Stimulated activated CD4-positive, alpha-beta T cell treated with anti-CD3 and anti-CD28 coated beads, Interleukin-4, amount 100 ng/mL, for 1 hour (primary cell): ENCODE measurements at places on chromosomes 11 and 22.

DNA sequence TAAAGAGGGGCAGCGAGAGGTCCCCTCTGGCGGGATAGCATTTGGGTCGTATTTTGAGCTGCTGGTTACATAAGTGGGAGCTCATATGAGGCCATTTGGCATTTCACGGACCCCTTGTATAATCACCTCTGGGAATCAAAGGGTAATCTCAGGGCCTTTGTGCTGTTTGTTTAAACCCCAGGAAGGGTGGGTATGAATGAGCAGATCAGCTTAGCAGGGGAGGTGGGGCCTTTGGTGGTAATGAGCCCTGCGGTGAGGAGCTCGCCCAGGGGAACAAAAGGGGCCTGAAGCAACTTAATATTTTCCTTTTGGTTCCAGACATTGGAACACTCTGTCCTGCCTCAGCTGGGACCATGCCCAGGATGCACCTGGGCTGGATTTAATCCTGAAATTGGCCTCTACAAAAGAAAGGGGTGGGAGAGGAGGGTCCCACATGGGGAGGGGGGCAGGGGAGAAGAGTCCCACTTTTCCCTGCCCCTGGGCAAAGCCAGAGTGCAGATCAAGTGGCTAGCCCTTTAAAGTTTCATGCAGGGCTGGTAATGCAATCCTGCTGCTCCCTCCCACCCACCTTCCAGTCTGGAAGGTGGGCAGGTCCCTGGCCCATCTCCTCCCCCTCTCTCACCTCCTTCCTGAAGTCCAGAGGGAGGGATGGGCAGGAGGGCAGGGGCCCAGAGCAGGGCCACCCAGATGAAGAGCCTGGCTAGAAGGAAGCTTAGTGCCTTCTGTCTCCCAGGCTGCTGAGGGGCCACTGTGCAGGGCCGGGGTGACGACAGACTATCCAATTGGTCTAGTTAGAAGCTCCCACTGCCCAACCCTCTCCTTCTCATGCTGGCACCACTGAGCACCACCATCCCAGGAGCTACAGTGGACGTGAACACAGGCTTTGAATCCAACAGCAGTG lies 10.5 kb downstream of the TSKU start:
- no peak for DNase-seq

GRCh38 chr11:123302751-123303195 lies 107.7 kb upstream of the CLMP start:
- DNase-seq, result peak; percentile 21

DNA sequence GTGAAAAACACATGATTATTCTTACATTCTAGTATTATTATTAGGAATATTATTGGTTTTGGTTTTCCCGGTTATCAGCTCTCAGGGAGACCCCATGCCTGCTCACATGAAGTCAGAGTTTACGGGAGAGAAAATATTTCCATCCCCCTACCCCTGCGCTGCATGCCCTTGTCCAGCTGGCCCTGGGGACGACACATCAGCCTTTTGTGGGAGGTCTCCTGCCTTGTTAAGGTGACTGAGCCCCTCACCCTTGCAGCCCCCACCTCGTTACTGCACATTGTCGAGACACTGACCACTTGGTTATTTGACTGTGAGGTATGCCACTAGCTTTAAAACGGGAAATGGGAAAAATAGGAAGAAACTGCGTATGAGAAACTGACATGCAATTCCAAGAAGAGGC lies 63.0 kb downstream of the PARVG start:
- no peak for DNase-seq

DNA sequence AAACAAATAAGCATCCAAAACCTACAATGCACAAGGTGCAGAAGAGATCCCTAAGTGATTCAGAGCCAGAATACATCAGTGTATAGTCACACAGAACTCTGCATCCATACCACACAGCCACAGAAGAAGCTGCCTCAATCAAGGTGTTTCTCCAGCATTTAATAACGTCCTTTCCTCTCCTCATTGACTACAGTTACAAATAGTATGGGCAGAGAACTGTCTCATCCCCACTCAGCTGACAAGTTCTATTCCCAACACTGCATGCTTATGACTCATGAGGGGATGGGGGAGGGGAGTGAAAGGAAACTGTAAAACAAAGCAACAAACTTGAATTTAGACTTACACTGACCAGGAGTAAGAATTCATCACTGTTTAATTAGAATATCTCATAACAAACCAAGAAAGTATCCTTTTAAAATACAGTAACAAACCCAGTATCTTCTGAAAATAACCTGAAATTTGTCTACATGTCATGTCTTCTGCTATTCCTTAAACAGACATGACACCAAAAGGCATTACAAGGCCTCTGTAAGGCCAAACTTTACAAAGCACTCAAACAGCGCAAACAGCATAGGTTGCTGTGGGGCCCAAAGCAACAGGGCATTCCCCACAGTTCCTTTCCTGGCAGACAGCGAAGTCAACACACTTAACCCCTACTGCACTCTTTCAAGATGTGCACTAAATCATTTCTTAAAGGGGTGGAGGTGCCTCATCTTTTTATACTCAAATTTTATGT lies 29.3 kb downstream of the CELF1 start:
- DNase-seq, result no peak

- no peak for DNase-seq
These were observed 403.6 kb downstream of the NXPE2 start for GRCh38 chr11:115081972-115082371.

DNA sequence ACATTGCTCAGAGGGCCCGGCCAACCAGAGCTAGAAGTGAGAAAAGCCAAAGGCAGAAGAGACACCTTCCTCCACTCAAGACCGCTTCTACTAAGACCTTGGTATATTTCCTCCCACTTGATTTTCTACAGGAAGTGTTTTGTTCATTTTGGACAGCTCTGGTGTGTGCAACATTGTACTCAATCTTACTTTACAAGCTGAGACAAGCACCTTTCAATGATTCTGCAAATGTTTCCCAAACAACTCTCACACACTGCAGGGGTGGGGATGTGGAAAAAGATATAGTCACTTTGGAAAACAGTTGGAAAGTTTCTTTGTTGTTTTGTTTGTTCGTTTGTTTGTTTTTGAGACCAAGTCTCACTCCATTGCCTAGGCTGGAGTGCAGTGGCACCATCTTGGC lies 15.7 kb downstream of the MYO18B start:
- DNase-seq, result no peak

- DNase-seq, result no peak
These were observed 13.0 kb upstream of the MALAT1 start for GRCh38 chr11:65485920-65486219.
